Glutamatergic neuron (in vitro differentiated cells): ENCODE measurements at places on chromosomes 7 and 10. TPM values are rescaled to one million over a fixed set of nuclear protein-coding genes. Genes with fewer than 3 reads are reported as not detected.

The SPDYE2B gene
- not detected for total RNA-seq

The ATG9B gene
- 9.4 TPM for total RNA-seq

The GPR85 gene
- total RNA-seq = 3.4 TPM

The METTL27 gene
- total RNA-seq = 2.9 TPM

The STEAP2 gene
- 0.59 TPM for total RNA-seq

- DNase-seq = no peak
- no peaks in the 10 kb centered on the region for H3K36me3 ChIP-seq
- H3K4me3 ChIP-seq = no peak overlapping the region
- no peaks in the 10 kb centered on the region for H3K27me3 ChIP-seq
- H3K4me1 ChIP-seq = no peaks in the 10 kb centered on the region
Observed at GRCh38 chr7:43105521-43106120, 6.8 kb upstream of the HECW1 start.

DNA sequence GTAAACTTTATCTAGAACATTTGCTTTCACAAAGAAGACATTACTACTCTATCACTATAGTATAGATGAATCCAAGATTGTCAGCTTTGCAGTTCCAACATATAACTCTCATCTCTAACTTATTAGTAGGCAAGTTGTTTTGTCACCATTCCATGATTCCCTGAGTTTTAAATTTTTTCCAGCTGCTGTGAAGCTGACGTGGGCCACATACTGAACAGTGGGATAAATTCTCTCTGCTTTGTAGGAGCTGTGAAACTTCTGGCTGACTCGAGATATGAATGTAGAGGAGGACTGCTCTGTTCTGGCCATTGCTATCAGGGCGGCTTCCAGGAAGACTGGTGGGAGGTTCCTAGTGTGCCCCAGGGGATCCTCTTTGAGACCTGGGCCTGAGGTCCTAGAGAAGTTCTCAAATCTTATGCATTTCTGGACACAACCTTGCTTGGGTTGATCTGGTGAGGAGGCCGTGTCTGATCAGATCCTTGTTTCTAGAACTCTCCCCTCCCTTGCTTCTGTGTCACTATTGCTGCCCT lies 58.0 kb downstream of the LSMEM1 start:
- peaks cover 5% of the 10 kb centered on the region for H3K4me1 ChIP-seq
- no peak overlapping the region for H3K27ac ChIP-seq
- no peak overlapping the region for H3K4me3 ChIP-seq
- no peaks in the 10 kb centered on the region for H3K27me3 ChIP-seq
- no peak for DNase-seq
- H3K36me3 ChIP-seq = no peaks in the 10 kb centered on the region

DNA sequence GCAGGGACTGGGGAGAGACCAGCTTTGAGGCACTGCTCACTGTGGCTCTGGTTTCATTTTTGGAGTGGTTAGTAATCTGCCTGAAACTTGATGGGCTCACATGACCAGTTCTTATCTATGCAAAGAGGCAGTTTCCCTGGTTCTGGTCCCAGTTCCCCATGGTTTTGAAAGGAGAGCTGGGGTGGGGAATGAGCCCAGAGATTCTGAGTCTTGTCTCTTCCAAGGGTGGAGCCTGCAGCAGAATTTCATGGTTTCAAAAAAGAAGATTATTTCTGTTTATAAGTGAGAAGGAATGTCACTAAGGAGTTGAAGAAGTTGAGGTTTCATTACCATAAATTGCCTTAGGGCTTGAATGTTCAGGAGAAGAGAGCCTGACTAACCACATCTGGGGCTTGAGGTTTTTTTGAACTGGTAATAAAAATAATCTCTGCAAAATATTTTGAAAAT lies 190.2 kb upstream of the HABP2 start:
- no peak for DNase-seq
- H3K27me3 ChIP-seq = peaks cover 2% of the 10 kb centered on the region
- no peak overlapping the region for H3K27ac ChIP-seq
- no peak overlapping the region for H3K4me3 ChIP-seq

GRCh38 chr7:146647445-146647844 lies 530.8 kb downstream of the CNTNAP2 start:
- no peaks in the 10 kb centered on the region for H3K4me1 ChIP-seq
- no peaks in the 10 kb centered on the region for H3K27me3 ChIP-seq
- no peaks in the 10 kb centered on the region for H3K36me3 ChIP-seq
- H3K4me3 ChIP-seq = no peak overlapping the region
- DNase-seq = no peak

GRCh38 chr10:43817368-43817767 lies 168.7 kb upstream of the ZNF32 start:
- no peaks in the 10 kb centered on the region for H3K36me3 ChIP-seq
- no peak overlapping the region for H3K4me3 ChIP-seq
- DNase-seq = no peak

GRCh38 chr7:151306374-151306773 lies 35.2 kb upstream of the NUB1 start:
- no peak overlapping the region for H3K4me3 ChIP-seq
- no peaks in the 10 kb centered on the region for H3K36me3 ChIP-seq
- no peak for DNase-seq
- no peak overlapping the region for H3K27ac ChIP-seq
- peaks cover 9% of the 10 kb centered on the region for H3K27me3 ChIP-seq
